ENCODE measurements at places on chromosomes 3 and 15. TPM values are rescaled to one million over a fixed set of nuclear protein-coding genes. Genes with fewer than 3 reads are reported as not detected.

DNA sequence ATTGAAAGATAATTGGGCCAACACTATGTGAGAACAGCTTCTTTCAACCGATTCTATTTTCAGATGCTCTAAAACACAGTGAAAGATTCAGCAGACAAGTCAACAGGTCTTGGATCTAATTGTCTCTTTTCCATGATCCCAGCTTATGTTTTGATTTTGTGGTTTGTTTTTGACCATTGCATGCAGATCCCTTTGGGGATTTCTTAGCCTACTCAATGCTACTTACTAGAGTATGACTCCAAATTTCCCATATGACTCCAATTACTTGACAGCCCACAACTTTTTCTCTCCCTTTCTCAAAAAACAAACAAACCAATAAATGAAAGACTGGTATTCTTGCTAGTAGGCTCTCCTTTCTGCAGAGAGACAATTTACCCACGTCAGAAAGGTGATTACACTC lies 67.1 kb downstream of the KCNH8 start:
- no peaks in the 10 kb centered on the region for H3K27me3 ChIP-seq
- DNase-seq: no peak
- no peak overlapping the region for H3K27ac ChIP-seq
- peaks cover 7% of the 10 kb centered on the region for H3K4me1 ChIP-seq
- no peak overlapping the region for H3K4me3 ChIP-seq

DNA sequence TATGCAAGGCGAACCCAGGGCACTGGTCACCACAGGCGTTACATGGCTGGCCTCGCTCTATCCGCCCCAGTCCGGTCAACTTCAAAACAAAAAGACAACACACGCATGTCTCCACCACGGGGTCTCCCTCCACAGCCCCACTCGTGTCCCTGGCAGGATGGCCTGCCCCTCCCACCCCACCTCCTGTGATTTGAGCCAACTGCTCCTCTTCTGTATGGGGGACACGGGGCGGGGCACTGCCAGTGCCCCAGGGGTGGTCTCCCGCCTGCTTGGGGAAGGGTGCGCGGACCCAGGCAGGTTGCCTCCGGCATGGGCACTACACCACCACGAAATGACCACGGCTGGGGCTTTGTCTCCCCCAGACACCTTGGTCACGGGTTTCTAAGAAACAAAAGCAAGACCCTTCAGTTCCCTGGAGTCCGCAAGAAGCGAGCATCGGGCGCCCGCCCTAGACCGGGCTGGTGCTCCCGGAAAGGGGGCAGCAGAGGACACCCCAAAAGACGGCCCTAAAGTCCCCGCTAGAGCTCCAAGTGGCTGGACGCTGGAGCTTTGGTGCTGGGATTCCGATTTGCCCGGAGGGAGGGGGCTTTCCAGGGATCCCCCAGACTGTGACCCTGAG lies 219.3 kb upstream of the PRICKLE2 start:
- peaks cover 9% of the 10 kb centered on the region for H3K4me1 ChIP-seq
- no peak for DNase-seq
- no peak overlapping the region for H3K27ac ChIP-seq
- no peaks in the 10 kb centered on the region for H3K36me3 ChIP-seq
- peaks cover 15% of the 10 kb centered on the region for H3K27me3 ChIP-seq
- no peak overlapping the region for H3K4me3 ChIP-seq

- no peaks in the 10 kb centered on the region for H3K27me3 ChIP-seq
- no peak overlapping the region for H3K4me3 ChIP-seq
- DNase-seq: no peak
- H3K27ac ChIP-seq: peak overlapping the region; percentile 54
These were observed 2.7 kb downstream of the CERS3 start for GRCh38 chr15:100526027-100526481.

GRCh38 chr3:180973543-180973942 lies 16.0 kb downstream of the DNAJC19 start:
- H3K4me3 ChIP-seq: no peak overlapping the region
- H3K27me3 ChIP-seq: no peaks in the 10 kb centered on the region
- no peak for DNase-seq
- no peaks in the 10 kb centered on the region for H3K4me1 ChIP-seq

DNA sequence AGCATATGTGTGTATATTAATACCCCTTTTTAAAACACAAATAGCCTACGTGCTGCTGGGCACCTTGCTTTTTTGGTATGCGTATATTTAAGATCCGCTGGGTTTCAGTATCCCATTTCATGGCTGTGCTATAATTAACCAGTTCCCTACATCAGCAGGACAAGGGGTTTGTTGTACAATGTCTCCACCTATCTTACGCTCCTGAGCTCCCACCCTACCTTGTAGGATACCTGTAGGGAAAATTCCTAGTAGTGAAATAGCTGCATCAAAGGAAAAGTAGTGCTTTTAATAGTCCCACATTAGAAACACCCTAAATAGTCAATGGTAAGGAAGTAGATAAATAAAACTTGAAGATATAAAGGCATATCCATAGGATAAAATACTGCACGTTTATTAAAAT lies 1.4 kb downstream of the MAP6D1 start:
- H3K36me3 ChIP-seq: peaks cover 1% of the 10 kb centered on the region
- no peaks in the 10 kb centered on the region for H3K27me3 ChIP-seq
- peaks cover 9% of the 10 kb centered on the region for H3K4me1 ChIP-seq
- DNase-seq: no peak

GRCh38 chr15:73928241-73928579 lies 1.9 kb downstream of the LOXL1 start:
- DNase-seq: no peak
- H3K4me3 ChIP-seq: peak overlapping the region; percentile 47
- H3K4me1 ChIP-seq: peaks cover 9% of the 10 kb centered on the region
- H3K36me3 ChIP-seq: no peaks in the 10 kb centered on the region
- H3K27me3 ChIP-seq: peaks cover 9% of the 10 kb centered on the region

GRCh38 chr3:46845397-46845859 lies 17.8 kb downstream of the MYL3 start:
- peak overlapping the region; percentile 69 for H3K4me3 ChIP-seq
- H3K36me3 ChIP-seq: no peaks in the 10 kb centered on the region
- peaks cover 8% of the 10 kb centered on the region for H3K4me1 ChIP-seq

The PIGBOS1 gene
- total RNA-seq: 7.0 TPM

DNA sequence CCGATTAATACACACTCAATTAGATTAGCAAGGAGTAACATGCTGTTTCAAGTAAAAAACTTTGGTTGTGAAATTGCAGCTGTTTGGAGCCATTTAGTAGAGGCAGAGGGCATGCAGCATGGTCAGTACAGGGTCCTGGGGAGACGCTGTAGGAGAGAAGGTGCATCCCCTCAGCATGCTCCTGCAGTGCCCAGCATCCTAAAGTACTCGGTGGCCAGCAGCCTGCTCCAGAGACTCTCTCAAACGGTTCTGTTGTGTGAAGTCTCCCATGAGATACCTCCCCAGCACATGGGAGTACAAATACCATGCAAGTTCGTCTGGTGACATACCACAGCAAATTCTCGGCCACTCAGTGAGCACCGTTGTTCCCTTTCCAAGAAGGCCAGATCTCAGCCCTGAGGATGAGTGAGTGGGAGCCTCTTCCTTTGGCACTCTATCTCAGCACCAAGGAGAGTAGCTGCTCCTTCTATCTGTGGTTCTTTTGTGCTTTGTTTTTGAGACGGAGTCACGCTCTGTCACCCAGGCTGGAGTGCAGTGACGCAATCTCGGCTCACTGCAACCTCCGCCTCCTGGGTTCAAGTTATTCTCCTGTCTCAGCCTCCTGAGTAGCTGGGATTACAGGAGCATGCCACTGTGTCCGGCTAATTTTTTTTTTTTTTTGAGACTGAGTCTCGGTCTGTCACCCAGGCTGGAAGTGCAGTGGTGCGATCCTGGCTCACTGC lies 72.7 kb downstream of the TJP1 start:
- H3K4me1 ChIP-seq: peaks cover 6% of the 10 kb centered on the region
- no peak overlapping the region for H3K27ac ChIP-seq
- DNase-seq: no peak
- no peaks in the 10 kb centered on the region for H3K27me3 ChIP-seq

DNA sequence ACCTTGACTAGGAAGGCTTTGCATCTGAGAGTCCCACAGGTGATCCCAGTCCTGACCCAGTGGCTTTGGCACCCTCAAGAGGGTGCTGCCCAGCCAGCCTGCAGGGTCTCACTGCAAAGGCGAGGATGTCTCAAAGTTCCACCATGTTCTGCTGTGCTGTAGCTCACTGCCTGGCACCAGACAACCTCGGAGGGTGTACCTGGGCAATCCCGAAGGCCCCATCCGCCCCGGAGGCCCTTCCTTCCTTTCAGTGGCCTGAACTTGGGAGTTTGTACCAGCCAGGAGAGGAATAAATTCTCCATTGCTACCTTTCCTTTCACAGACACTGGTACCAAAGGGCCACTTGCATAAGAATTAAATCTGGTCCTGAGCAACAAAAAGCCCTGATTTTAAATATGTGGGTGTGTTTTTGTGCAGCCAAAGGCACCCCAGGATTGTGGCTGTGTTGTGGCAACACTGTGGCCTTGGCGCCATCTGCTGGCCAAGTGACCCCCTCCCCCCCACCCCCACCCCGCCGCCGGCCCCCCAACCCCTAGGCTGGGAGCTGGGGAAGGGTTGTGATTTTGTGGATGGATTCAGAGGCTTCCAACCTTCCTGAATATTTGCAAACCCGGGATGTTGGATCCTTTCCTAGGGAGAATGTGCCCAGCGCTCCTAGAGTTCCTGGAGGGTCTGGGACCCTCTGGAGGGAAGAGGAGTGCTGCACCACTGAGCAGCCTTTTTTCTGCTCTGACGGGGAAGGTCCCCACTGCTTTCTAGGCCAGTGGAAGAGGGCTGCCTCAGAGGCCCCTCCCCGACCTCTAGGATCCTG lies 9.7 kb upstream of the PTPN23 start:
- peak; percentile 49 for DNase-seq
- H3K36me3 ChIP-seq: no peaks in the 10 kb centered on the region
- no peak overlapping the region for H3K4me3 ChIP-seq
- H3K4me1 ChIP-seq: no peaks in the 10 kb centered on the region
- no peaks in the 10 kb centered on the region for H3K27me3 ChIP-seq

The ITIH1 gene
- total RNA-seq: 1,400 TPM

- H3K27me3 ChIP-seq: no peaks in the 10 kb centered on the region
- no peak overlapping the region for H3K27ac ChIP-seq
- no peak for DNase-seq
- no peak overlapping the region for H3K4me3 ChIP-seq
- peaks cover 6% of the 10 kb centered on the region for H3K4me1 ChIP-seq
- H3K36me3 ChIP-seq: no peaks in the 10 kb centered on the region
These were observed 134.6 kb downstream of the MEIS2 start for GRCh38 chr15:36965570-36966342.

DNA sequence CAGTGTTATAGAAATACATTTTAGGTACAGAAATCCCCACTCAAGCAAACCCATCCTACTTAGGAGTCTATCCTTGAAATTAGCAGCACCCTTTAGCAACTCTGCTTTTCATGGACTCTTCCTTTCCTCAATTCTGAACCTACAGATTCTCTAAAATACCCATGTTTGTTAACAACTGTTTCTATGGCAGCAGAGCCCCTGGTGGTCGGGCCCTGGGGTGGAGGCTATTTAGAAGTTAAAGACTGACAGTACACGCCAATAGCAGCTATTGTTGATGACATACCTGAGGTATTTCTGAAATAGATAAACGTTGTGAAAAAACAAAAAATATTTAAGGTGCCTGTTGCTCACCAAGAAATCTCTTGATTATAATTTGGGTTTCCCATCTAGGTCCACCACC lies 23.4 kb upstream of the NRG4 start:
- H3K4me3 ChIP-seq: no peak overlapping the region
- no peaks in the 10 kb centered on the region for H3K36me3 ChIP-seq
- no peak for DNase-seq
- H3K27ac ChIP-seq: no peak overlapping the region
- no peaks in the 10 kb centered on the region for H3K27me3 ChIP-seq

The RYR3 gene
- 1.1 TPM for total RNA-seq
